Upper lobe of right lung (tissue), 1 donor: ENCODE measurements at places on chromosomes 2 and 18. TPM values are rescaled to one million over a fixed set of nuclear protein-coding genes. Genes with fewer than 3 reads are reported as not detected.
A peak's percentile ranks its signal among the peaks of the same experiment; 100 is the strongest.

DNA sequence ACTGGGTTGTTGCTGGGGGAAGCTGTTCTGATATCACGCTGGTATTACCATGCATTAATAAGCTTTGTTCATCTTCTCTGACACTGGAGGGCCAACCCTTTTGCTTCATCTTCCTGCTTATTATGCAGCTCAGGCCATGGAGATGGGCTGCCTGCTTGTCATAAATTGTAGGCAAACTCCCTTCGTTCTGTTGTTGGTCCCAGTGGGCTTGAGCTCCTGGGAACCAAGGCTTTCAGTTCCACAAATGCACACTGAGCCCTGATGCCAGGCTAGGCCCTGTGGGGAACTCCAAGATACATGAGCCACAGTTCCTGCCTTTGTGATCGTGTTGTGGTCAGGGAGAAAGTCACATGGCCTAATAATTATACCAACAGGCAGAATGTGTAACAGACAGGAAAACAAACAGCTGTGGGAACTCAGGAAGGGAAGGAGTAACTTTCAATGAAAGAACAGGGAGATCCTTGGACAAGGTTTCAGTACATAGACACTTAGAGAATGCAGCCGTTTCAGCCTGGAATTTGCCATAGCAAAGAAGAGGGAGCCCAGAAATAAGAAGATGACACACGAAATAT, 49.0 kb upstream of the BCL2L11 start:
- no peak for DNase-seq

DNA sequence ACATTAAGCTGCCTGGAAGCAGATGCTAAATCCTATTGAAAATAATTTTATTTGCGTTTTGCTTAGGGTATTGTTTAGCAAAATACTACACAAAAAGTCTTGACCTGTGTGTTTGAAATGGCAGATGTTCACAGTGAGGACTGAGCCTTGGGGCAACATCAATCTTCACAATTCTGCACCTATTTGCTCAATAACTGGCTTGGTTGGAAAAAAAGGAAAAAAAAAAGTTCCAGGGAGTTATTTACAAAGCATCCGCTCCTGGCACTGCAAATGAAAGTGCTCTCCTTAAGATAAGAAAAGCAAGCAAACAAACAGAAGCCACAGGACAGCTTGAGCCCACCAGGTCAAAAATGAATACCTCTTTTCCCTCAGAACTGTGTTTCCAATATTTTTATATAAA, 77.7 kb downstream of the MAP2 start:
- DNase-seq: no peak

Gene DNAJC27
- total RNA-seq: 7.5 TPM

DNA sequence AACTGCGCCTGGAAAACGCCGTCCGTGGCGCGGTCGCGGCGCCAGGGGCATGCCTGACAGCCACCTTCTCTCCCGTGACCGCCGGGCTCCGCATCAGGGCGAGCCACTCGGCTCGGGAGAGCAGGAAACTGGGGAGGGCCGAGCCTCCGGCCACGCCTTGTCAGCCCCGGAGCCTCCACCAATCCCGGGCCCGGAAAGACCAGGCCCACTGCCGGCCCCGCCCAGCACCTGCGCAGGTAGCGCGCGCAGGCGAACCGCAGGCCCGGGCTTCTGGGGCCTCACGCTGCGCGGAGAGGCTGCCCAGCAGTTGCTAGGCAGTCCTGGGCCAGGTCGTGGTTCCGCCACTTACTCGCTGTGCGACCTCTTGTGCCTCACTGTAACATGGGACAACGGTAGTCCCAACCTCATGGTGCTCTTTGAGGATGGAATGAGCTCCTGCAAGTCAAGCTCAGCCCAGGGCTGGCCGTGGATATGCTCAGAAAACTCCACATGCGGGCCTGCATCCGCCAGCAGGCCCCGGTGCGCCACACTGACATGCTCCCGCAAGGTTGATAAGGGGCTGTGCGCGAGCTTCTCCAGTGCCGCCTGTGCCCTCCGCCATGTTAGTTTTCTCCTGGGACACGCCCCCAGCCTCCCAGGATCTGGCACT, 97.1 kb downstream of the INHBB start:
- peak; percentile 94 for DNase-seq

DNA sequence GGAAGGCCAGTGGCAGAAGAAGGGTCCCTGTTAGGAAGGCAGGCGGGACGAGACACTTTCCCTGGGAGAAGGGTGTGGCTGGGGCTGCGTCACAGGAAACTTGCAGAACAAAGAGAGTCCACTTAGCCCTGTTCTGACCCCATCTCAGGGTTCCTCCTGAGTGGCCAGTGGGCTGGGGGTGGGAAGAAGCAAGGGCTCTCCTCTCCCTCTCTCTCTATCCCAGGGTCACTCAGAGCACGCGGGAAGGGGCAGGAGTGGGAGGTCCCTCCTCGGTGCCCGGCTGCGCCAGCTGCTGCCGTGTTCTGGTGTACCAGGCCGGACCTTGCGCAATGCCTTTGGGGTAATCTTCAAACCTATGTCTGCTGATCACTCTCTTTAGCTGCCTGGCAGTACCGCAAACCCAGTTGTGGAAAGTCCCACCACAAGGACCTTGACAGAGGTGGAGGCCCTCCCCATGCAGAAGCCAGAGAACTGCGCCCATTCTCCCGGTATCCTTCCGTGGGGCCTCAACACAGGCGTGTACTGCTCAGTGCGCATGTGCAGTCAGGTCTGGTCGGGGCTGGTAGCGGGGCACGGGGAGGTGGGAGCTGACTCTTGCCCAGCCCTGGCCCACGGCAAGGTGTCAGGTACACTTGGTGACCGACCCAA, 47.8 kb upstream of the ST3GAL5 start:
- DNase-seq: peak; percentile 74

GRCh38 chr2:60934165-60934722, 52.9 kb downstream of the REL start:
- DNase-seq: no peak
